Amniotic epithelial cell (primary cell): ENCODE measurements at places on chromosomes 3 and 15.

- DNase-seq = peak; percentile 46
Measured at GRCh38 chr3:86774082-86774691, 216.8 kb downstream of the VGLL3 start.

DNA sequence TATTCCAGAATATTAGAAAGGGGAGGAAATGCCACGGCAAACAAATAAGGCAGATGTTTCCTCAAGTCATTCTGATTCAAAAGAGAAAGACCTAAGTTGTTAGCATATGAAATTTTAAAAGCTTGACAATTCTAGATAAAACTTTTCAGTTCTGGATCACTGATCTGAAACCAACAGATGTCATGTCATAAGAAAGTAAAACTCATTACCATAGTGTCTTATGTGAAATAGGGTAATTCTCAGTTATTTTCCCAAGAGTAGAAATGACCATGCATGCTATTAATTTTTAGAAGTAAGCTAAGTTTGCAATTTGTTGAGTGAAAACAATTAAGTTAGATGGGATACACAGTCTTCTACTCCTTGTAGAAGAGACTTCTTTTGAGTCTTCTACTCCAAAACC is 630.3 kb downstream of the NAALADL2 start:
- DNase-seq = no peak

- no peak for DNase-seq
Measured at GRCh38 chr15:91426412-91426811, 326.4 kb downstream of the SV2B start.

DNA sequence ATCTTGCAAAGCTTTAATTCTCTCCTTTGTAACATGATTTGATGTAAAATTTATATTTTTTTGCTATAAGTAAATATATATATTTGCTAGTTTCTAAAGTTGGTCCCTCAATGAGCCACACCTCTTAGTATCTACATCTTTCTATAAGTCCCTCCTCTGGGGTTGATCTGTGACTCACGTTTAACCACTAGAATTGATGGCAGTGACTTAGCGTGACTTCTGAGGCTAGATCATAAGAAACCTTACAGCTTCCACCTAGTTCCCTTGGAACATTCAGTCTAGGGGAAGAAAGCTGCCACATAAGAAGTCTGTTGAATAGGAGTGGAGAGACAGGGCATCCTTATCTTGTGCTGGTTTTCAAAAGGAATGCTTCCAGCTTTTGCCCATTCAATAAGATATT is 56.6 kb upstream of the TNIK start:
- DNase-seq = no peak

DNA sequence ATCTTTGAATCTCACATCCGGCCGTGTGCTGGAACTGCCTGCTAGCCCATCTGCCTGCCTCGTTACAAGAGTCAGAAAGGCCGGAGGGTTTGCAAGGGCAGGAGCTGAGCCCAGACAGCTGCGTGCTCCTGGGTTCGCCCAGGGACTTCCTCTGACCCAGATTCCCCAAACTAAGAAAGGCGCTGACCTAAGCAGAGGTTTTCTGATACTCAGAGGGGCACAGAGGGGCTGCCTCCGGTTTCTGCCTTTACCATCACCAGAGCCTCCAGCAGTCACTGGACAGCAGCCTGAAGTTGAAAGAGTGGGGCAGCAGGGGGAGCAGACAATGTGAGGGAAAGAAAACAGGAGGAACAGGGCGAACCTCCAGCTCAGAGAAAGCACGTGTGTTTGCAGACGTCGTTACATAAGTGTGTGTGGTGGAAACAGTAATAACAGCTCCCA is 33.4 kb upstream of the RAD18 start:
- DNase-seq = peak; percentile 32
